Heart left ventricle (tissue), 16 donors: ENCODE measurements at places on chromosomes 2 and 18.

GRCh38 chr2:240531038-240531437 is 26.8 kb downstream of the ANKMY1 start:
- DNase-seq: no peak

GRCh38 chr2:68357605-68358337 is 7.3 kb upstream of the PLEK start:
- DNase-seq: peak; percentile 36

DNA sequence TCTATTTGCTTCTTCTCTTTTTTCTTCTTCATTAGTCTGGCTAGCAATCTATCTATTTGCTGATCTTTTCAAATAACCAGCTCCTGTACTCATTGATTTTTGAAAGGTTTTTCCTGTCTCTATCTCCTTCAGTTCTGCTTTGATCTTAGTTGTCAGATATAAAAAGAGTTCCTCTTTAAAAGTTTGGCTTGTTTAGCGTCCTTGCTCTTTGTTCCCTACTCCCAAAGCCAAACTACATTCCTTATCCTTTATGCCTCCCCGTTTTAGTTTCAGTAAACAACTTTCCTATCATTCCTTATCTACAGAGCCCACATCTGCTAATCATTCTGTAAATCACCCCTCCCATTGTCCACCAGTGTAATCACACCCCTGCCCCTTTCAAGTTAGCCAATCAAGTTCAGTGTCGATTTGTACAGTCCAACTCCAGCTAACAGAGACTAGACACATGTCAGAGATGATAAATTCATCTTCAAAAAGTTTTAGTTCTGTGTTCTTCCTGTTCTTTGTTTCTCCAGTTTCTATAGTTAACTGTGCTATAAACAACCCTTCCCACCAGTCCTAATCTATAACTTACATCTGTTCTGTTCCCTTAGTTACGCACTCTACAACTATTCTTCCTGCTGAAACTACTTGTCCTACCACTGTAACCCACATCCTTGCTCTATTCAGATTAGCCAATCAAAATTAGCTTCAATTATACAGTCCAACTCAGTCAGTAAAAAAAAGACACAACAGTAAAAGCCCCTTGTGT is 44.4 kb downstream of the TFPI start:
- no peak for DNase-seq

GRCh38 chr2:109168086-109168485 is 39.1 kb downstream of the SH3RF3 start:
- no peak for DNase-seq

DNA sequence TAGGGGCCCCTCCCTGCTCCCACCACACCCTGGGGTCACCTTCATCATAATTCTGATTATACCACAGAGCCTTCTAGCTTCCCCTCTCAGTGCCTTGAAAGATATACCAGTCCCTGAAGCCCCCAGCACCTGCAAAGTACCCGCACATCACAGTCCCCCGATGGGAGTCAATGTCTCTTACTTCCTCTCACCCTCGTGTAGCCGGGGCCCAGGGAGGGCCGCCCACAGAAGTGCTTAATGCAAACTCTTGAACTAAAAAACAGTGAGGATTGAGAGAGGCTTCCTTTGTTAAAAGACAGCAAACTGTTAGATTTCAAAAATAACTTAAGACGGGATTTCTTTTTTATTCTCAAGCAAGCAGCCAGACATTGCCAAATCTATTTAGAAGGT is 76.5 kb downstream of the SFXN5 start:
- no peak for DNase-seq

GRCh38 chr18:13376298-13376840 is 157.8 kb downstream of the LDLRAD4 start:
- no peak for DNase-seq

GRCh38 chr2:24971286-24971535 is 544 bp downstream of the DNAJC27 start:
- no peak for DNase-seq

DNA sequence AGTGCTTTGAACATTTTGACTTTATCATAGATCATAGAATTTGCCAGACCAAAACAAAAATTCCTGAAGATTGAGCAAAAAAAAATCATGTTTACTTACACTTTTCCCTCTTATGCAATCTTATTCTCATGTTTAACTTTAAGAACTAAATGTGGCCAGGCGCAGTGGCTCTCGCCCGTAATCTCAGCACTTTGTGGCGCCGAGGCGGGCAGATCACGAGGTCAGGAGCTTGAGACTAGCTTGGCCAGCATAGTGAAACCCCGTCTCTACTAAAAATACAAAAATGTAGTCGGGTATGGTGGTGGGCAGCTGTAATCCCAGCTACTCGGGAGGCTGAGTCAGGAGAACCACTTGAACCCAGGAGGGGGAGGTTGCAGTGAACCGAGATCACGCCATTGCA is 227.9 kb upstream of the KYNU start:
- DNase-seq: no peak

DNA sequence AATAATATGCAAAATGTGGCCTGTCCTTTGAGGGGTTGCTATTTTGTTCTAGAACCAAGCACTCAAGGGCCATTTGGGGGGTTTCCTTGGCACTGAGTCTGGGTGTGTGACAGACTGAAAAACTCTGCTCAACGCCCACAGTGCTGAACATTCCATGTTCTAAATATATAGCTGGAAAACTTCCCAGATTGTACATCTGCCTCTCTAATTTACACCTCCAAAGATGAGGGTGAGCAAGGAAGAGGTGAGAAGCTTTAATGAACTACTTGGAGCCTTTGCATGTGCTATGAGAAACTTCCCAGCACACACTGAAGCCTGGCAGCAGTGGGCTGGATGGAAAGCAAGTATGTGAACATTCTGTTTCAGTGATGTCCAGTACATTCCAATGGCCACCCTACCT is 296.7 kb upstream of the KCNH7 start:
- no peak for DNase-seq

DNA sequence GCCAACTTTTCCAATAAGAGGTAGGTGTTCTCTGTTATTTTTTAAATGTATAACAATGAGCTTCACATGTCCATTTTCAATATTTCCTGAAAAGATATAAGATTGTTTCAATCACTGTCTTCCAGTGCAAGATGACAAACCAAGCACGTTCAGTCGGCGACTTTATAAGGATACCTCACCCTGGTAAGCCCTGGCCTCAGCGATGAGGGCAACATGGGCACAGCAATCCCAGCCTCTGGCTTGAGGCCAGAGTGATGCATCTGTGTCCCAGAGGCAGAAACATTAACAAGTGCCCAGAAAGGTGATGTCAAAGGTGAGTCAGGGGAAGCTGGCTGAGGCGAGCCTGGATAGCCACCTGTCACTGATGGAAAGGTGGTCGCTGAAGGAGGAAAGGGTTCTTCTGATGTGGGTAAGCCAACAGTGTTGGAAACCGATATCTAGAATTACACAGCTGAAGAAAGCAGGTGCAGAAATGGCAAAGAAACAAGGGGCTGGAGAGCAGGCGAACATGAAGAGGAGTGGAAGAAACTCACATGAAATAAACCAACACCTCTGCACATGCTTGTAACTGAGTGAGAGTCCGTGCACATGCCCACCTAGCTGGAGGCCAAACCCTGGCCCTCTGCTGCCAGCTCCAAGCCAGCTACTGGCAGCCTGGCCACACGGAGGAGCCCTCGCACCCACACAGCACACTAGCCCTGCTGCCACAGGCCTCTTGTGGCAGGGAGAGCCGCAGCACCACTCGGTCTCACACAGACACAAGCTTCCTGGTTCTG is 65.5 kb downstream of the FBXO15 start:
- DNase-seq: peak; percentile 21

DNA sequence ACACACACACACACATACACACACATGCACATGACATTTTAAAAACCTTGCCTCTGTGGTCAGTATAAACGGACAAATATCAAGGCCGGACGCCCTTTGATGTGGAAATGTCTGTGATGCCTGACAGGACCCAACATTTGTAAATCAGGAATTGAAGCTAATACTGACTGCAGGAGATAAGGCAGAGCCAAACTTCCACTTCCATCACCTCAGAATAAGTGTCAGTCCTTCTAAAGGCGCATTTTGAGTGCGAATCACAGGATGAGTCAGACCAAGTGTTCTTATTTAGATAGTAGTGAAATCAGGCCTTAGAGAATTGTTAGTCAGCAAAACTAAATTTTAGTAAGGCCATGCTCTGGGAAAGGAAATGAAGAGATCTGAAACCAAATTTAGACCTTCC is 211.7 kb upstream of the LRATD1 start:
- DNase-seq: no peak

DNA sequence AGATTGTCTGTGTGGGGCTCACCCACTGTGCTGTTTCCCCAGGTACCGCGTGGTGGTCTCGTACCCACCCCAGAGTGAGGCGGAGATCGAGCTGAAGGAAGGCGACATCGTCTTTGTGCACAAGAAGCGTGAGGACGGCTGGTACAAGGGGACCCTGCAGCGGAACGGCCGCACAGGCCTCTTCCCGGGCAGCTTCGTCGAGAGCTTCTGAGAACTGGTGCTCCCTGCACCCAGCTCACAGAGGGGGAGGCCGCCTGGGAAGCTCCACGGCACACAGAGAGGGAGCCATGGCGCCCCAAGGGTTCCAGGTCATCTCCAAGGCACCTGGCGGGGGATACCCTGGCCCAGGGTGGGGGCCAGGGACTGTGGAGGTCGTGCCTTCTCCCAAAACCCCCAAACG is 112.3 kb downstream of the SEPTIN10 start:
- no peak for DNase-seq

- no peak for DNase-seq
These were observed 34.6 kb upstream of the SLC14A1 start for GRCh38 chr18:45689396-45689795.

DNA sequence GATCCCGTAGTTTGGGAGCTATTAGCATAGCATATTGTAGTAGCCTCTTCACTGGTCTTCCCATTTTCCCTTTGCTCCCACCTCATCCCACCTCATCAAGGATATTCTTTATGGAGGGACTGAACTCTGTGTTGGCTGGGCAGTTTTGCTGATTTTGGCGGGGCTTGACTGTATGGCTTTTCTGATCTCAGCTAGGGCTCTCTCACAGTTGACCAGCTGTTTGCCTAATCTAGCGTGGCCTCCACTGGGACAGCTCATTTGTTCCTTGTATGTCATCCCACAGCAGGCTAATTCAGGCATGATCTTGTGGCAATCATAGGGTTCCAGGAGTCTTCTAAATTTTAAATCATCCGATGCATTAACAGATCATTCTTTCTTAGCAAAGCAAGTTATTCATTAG is 30.2 kb upstream of the MTX2 start:
- no peak for DNase-seq
